Adrenal gland (tissue), 19 donors: ENCODE measurements at places on chromosomes 3 and 15.

GRCh38 chr3:12046406-12046805 lies 42.2 kb downstream of the SYN2 start:
- no peak for DNase-seq

DNA sequence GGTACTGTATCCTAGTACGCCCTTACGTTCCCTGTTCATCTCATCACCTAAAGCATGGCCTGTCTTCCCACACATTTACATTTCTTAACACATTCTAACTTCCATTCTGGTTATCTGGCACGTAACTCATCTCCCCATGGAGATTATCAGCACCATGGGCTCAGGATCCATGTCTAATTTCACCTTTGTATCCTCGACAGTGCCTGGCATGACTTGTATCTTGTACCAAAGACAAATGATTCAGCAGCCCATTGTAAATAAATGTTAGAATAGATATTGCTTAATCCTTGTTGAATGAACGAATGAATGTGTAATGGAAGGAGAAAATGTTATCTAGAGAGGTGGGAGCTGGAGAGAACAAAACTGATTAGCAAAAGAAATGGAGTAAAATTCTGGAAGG lies 69.7 kb upstream of the TPM1 start:
- no peak for DNase-seq

DNA sequence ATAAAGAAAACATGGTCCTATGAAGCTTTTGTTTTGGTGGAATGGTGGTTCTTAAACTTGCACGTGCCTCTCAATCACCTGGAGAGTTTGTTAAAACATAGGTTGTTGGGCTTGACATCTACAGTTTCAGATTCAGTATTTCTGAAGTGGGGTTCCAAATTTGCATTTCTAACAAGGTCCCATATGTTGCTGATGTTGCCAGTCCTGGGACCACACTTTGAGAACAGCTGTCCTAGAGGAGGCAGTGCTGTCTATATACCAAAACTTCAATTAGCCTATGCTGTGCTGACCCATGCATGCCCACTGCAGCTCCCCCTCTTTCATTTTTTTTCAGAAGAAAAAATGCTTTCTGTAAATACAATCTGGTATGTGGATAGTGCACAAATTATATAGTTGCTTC lies 31.3 kb downstream of the ALCAM start:
- no peak for DNase-seq

GRCh38 chr3:22490747-22491146 lies 712.4 kb upstream of the UBE2E2 start:
- no peak for DNase-seq

DNA sequence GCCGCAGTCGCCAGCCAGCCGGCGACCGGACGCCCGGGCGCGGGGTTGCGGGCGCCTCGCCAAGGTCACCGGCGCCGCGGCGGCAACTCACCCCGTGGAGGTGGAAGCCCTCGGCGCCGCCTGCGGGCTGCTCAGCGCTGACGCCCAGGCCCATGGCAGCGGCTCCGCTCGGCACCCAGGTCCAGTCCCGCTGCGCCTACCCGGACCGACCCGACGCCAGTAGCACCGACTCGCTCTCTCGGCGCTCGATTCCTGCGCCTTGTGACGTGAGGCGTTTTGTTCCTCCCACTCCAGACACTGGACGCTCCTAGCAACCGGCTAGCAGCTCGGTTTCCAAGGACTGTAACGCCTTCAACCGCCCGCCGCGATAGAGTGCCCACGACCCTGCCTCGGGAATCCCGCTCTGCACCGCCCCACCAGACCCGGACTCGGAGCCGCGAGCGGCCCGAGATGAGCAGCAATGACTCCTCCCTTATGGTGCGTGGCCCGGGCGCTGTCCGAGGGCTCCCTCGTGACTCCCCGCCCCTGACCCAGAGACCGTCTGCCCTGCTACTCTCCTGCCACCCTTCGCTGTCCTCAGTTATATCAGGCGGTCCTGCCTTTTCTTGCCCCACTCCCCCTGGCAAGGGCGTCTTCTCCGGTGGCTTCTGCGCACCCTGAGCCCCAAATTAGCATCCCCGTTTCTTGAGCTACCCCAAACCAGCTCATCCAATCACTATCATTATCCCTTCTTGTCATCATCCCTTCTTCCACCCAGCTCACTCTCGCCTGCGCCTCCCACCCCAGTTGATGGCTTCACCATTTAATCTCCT lies at the start of the genes GORASP1 and TTC21A:
TSS of gene GORASP1 (minus strand) at position 240 of the 812 bp plus-strand sequence. CDS start at position 154, 86 bp downstream.
TSS of gene TTC21A (plus strand) at position 293 of the 812 bp plus-strand sequence. CDS start at position 451, 158 bp downstream.
- peak; percentile 95 for DNase-seq
